Lung (tissue), 17 donors: ENCODE measurements at places on chromosomes 12 and 14.

GRCh38 chr12:132776816-132777568 is 15.4 kb upstream of the ANKLE2 start:
- peak; percentile 80 for DNase-seq

- DNase-seq: no peak
These were observed 33.1 kb downstream of the SEC23A start for GRCh38 chr14:39069923-39070322.

GRCh38 chr12:6547987-6548386 is 7.9 kb downstream of the IFFO1 start:
- DNase-seq: no peak

DNA sequence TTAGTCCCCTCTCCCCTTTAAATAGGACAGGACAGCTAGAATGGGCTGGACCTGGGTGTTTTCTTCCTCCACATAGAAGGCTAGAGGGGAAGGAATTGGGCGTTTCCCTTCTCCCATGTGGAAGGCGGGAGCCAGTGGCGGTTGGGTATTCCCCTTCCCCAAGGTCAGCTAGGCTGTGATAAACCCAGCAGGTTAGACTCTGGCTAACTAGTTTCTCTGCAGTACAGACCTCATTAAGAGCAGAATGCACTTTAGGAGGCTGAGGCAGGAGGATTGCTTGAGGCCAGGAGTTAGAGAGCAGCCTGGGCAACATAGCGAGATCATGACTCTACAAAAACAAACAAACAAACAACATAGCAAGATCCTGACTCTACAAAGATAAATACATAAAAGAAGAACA is 92.6 kb downstream of the BEGAIN start:
- no peak for DNase-seq

GRCh38 chr12:119683413-119683812 is 15.5 kb downstream of the PRKAB1 start:
- DNase-seq: no peak

DNA sequence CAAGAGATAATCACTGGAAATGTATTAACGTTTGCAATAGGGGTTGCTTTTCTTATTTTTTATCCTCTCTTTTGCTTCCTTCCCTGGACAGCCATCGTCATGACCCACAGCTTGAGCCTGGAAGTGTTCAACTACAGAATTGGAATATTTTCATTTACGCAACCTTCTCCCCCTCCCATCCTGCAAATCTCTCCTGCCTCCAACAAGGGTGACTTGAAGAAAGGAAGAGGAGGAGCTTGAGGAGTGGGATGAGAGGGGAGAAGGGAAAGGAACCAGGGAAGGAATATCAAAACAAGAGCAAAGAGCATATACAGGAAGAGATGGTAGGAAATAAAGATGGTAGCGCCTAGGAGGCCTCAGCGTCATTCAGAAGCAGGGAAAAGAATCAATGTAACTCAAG is 1.6 kb upstream of the MANSC4 start:
- peak; percentile 89 for DNase-seq

- no peak for DNase-seq
These were observed 55.8 kb upstream of the CCDC175 start for GRCh38 chr14:59632381-59632780.

DNA sequence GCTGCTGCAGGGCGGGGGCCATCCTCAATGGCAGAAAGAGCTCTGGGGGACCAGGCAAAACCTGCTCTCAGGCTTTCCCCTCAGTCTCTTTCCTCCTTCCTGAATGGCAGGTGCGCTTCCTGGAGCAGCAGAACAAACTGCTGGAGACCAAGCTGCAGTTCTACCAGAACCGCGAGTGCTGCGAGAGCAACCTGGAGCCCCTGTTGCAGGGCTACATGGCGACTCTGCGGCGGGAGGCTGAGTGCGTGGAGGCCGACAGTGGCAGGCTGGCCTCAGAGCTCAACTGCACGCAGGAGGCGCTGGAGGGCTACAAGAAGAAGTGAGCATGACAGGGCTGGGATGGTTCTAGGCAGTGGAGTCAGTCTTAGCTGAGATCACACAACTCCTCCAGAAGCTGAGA is 22.9 kb upstream of the KRT83 start:
- DNase-seq: no peak

GRCh38 chr12:45601390-45601789 is 128.1 kb upstream of the ARID2 start:
- DNase-seq: no peak

- DNase-seq: peak; percentile 94
These were observed 62.8 kb upstream of the GPATCH2L start for GRCh38 chr14:76088771-76089571.

DNA sequence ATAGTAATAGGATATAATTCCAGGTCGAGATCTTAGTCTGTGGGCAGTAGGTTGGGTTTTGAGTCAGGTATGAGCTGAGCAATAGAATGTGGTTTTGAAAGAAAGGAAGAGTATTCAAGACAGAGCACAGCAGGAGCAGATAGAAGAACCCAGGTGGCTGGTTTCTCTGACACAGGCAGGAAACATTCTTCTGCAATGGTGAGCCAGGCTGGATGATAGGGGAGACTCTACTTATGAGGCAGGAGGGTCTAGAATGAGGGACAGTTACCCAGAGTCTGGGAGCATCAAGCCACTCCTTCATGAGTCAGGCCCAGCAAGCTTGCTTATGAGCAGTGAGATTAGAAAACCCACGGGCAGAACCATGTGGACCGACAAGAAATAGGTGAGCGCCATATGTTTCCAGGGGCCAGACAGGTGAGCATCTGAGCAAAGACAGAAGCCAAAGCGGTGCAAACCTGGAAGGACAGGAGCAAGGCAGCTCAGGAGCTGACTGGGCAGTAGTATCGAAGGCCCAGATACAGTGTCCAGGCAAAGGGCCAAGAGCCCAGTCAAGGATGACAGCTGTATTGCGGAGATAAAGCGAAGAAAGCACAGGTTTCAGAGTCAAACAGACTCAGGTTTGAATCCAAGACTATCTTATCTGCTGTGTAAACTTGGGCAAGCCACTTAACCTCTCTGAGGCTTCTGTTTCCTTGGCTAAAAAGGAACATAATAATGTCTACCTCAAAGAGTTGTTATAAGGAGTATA is 22.5 kb upstream of the PCNX1 start:
- DNase-seq: no peak

DNA sequence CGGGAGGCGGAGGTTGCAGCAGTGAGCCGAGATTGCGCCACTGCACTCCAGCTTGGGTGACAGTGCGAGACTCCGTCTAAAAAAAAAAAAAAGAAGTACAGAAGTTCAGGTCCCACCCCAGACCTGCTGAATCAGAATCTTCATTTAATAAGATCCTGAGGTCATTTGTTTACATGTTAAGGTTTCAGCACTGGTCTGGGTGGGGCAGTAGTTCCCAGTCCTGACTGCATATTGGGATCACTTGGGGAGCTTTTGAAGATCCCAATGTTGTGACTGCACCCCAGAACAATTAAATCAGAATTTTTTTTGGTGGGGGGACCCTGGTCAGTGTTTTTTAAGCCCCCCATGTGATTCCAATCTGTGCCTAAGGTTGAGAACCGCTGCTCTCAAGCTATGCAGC is 11.7 kb upstream of the COL2A1 start:
- DNase-seq: no peak

GRCh38 chr12:130832561-130833209 is 6.4 kb downstream of the STX2 start:
- DNase-seq: no peak

DNA sequence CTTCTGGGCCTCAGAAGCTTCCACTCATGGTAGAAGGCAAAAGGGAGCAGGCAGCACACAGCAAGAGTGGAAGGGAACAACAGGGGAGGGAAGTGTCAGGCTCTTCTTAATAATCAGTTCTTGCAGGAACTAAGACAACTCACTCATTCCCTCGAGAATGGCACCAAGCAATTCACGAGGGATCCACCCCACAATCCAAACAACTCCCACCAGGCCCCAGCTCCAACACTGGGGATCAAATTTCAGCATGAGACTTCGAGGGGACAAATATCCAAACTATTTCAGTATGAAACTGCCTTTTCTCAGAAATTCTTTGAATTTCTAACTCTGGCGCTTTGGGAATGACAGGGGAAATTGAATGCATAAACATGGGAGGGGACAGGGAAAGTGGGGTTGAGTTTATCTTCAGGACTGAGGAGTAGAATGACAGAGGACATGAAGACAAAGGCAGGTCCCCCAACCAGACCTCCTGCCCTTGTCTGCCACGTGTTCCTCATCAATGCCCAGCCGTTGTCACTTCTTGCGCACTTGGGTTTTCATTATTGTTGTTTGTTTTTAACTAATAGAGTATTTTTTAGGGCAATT is 24.6 kb upstream of the APOF start:
- DNase-seq: peak; percentile 15

DNA sequence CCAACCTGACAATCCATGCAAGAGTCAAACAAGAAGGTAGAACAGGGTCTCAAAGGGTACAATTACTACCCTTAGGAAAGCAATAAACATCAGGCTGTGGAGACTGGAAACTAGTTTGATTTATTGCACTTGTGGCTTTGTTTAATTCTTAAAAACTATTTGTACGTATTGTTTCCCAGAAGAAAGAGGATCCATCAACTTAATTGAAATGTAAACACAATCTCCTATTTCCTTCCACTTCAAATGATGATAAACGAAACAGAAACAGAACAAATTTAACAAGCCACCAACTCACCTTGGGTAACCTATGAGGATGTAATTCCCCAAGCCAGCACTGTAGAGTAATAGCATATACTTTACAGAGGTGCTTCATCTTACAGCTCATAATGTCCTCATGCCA is 8.0 kb downstream of the STXBP6 start:
- peak; percentile 31 for DNase-seq

- no peak for DNase-seq
These were observed 119.5 kb upstream of the PMCH start for GRCh38 chr12:102317155-102317554.

DNA sequence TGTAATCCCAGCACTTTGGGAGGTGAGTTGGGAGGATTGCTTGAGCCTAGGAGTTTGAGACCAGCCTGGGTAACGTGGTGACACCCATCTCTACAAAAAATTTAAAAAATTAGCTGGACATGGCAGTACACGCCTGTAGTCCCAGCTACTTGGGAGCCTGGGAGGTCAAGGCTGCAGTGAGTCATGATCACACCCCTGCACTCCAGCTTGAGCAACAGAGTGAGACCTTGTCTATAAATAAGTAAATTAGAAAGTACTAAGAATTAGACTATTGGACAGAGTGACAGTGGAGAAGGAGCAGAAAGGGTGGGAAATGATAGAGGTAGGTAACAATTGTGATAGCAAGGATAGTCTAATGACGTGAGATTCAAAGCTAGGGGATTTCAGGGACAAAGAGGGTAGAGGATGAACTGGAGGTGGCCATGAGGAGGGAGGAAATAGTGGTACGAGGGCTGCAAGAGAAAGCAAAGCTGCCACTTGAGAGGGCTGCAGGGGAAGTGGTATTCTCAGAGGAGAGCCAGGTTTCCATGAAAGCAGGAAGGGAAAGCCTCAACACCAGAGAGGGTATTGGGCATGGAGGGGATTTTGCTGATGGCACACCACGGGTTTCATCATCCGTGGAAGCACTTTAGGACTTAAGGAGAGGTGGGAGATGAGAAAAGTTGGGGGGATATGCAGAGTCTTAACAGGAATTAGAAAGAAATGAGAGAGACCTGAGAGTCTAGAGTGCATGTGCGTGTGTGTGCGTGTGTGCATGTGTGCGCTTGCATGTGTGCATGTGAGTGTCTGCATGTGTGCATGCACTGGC is 85.6 kb downstream of the SYNE2 start:
- DNase-seq: no peak

GRCh38 chr12:57611108-57611826 is at the start of gene ARHGEF25:
Gene ARHGEF25, plus strand, starts transcription at chr12:57611435. Its CDS starts 460 bp downstream, at chr12:57611895.
- peak; percentile 82 for DNase-seq

DNA sequence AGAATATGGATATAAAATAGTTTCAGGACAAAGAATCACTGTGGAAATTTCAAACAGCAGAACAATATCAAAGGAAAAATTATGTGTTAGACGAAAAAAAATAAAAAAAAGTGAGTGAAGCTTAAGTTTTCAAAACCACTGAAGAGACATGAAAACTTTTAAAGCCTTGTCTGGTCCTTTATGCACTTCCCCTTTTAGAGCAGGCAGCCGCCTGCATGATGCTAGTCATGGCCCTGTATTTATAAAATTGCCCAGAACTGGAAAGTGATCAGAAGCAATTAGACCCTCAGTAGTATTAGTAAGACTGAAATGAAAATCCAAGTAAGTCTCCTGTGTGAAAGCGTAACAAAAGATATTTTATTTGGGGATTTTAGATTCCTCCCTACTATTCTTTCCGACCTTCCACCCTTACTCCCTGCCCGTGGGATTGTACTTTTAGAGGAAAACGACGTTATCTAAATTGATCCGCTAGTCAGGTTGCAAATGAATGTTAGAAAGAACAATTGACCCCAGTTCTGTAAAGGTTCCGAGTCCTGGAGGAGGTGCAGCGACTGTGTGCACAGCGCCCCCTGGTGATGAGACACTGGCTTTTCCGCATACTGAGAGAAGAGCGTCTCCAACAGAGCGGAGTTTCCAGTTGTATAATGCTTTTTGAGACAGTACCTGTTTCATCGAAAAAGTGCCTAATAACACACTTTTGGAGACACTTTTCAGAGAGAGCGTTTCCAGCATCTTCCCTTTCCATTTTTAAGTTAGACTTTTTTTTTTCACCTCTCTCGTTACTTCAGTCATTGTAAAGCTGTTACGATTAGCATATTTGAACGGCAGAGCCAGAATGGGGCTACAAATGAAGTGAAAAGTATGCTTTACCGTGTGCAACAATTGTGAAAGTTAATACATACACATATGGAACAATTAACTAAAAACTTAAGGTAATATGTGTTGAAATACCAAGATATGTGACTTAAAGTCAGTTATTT is 12.4 kb downstream of the MGST1 start:
- peak; percentile 28 for DNase-seq

DNA sequence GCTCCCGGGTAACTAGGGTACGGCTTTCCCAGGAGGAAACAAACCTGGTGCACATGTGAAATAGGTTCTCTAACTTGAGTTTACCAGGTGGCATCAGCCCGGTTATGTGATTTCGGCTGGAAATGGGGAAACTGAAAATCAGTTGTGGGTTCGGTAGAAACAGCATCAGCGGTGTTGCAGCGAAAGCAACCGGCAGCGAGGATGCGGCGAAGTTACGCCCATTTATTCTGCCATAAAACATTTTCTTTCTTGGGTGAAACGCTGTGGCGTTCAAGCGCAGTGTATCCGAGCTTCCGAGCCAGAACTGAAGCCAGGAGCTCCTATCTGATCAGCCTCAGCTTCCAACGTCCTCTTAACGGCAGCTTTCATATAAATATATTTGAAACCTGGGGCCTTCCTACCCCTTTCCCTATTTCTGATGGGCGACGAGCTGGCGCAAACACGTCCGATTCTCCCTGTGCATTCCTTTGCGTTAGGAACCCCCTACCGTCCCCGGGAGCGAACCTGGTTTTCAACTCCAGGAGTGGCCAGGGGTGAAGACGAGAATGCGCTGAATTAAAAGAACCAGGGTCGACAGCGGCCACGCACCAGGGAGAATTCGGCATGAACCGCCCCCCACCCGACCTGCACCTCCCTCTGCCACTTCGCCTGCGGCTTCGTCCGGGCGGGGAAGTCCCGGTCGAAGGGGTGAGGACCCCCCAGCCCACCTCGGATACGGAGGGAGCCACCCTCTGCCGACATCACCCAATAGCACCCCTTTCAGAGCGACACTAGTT is 1.6 kb downstream of the DPF3 start:
- DNase-seq: peak; percentile 25

- DNase-seq: no peak
These were observed 36.4 kb downstream of the PYM1 start for GRCh38 chr12:55891310-55891709.
